ENCODE measurements at places on chromosomes 7 and 10.

DNA sequence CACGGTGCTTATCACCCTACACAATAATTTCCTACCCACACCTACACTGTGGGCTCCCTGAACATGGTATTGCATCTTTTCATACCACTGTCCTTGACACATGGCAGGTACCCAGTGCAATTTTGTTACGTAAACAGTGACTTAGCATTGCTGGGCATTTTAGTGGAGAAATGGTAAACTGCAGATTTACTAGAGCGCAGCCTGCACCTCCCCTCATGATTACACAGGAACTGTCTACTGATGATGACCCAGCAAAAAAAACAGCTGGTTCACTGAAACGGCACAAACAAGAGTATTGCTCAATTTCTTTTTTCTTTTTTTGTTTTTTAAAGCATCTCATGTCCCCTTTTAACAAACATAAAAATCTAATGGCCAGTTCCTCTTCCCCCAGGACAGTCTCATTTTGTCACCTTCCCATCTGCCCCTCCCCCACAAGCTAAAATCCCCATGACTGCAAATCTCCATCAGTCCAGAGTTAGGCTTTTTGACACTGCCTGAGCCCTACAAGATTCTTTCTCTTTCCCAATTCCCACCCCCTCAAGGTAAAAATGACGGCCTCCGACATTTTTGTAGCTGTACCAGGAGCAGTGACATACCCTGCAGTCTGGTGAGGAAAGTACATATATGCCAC is 2.8 kb downstream of the ZNF746 start:
- DNase-seq: no peak

- DNase-seq: no peak
Observed at GRCh38 chr7:28163949-28164348, 16.6 kb downstream of the JAZF1 start.

GRCh38 chr10:88952647-88953111 is at the start of gene ACTA2:
Gene ACTA2 (minus strand): TSS chr10:88952773. CDS start chr10:88948930, 3,843 bp downstream.
- DNase-seq: no peak

- DNase-seq: no peak
Observed at GRCh38 chr7:106952658-106953231, 87.7 kb downstream of the PIK3CG start.

- DNase-seq: no peak
Observed at GRCh38 chr10:122487174-122487765, 25.9 kb downstream of the HTRA1 start.

Data from NCI-H1436 treated with DMSO at 0.1 percent for 48 hours (cell line).